ENCODE measurements at places on chromosomes 12 and 14.

- no peak for DNase-seq
Measured at GRCh38 chr12:16626991-16627390, 21.0 kb upstream of the LMO3 start.

DNA sequence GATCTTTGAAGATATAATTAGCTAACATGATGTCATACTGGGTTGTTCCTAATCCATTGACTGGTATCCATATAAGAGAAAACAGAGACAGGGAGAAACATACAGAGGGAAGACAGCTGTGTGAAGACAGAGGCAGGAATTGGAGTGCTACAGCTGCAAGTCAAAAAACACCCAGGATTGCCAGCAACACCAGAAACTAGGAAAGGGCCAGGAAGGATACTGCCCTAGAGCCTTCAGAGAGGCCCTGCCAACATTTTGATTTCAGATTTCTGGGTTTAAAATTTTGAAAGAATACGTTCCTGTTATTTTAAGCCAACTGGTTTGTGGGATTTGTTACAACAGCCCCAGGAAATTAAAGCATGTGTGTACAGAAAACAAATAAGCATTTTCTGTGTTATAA is 473.7 kb upstream of the FLRT2 start:
- no peak for DNase-seq

- DNase-seq, result no peak
Measured at GRCh38 chr14:48568688-48569087, 893.3 kb upstream of the MDGA2 start.

- DNase-seq, result no peak
Measured at GRCh38 chr12:39605501-39605900, 14.1 kb downstream of the ABCD2 start.

GRCh38 chr12:76587428-76588178 is 28.0 kb upstream of the OSBPL8 start:
- DNase-seq, result no peak

DNA sequence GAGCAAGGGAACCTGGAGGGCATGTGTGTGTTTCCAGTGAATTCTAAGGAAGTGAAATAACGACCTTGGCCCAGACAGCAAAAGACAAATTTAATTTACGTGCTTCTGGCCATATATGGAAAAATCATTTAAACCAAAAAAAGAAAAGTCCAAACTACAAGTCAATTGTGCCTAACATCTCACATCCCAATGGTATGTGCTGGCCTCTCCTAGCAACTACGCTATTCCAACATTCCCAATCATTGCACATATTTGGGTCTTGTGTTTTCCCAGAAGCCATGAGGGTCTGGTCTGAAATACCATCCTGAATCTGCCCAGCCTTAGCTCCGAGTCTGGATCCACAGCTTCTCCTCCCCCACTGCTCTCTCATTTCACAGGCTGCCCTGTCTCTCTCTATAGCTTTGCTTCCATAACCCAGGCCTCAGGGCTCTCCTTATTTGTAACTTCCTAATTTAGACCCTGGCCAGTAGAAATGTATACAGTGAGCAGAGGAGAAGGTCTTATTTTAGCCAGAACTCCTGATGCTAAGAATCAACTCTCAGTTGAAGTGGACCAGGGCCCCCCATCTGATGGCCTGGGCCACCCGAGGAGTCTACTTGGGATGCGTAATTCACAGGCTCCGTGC is 224.6 kb downstream of the ANO2 start:
- no peak for DNase-seq

GRCh38 chr14:55671641-55672040 is 91.6 kb downstream of the KTN1 start:
- DNase-seq, result no peak

- no peak for DNase-seq
Measured at GRCh38 chr12:132178316-132178715, 34.1 kb downstream of the NOC4L start.

DNA sequence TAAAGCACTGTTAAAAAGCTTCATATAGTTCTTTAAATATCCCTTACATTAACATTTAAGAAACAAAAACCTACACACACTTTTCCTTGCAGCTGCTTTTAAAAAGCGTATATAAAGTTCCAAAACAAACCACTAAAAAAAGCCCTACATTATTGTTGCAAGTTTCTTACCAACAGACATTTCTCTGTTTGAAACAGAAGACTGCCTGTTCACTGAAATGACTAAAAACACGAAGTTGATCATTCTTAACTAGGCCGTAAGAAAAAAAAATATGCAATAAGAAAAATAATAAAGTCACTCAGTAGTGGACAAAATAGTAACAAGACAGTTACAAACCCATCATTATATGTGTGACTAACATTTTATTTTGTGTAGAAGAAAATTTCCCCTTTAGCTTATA is 37.3 kb downstream of the KIF21A start:
- DNase-seq, result no peak

GRCh38 chr12:18580706-18581105 is 157.1 kb downstream of the PLCZ1 start:
- no peak for DNase-seq

- DNase-seq, result no peak
Measured at GRCh38 chr12:125259178-125259867, 194.1 kb downstream of the AACS start.

DNA sequence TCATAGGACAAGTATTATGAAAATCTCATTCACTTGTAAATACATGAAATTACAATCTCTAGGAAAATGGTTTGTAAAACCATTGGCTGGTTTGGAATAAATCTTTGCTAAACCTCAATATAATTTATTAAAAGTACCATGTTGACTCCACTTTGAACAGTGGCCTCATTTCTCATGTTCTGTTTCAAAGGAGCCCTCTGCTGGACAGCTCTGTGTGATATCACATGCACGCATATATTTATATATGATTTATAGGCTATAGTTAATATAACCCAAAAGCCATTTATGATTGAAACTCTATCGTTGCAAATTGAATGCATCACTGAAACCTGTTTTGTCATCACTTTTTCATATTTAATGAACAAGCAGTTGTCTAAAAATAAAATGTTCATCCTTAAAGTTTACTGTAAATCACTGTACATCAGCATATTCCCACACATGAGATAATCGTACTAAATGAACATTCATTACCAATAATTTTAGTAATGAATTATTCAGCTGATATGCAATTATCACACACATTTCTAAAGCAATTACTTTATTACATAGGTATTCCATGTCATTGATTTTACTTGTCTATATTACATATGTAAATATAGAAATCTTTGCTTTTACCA is 493.8 kb downstream of the NPAS3 start:
- DNase-seq, result no peak

DNA sequence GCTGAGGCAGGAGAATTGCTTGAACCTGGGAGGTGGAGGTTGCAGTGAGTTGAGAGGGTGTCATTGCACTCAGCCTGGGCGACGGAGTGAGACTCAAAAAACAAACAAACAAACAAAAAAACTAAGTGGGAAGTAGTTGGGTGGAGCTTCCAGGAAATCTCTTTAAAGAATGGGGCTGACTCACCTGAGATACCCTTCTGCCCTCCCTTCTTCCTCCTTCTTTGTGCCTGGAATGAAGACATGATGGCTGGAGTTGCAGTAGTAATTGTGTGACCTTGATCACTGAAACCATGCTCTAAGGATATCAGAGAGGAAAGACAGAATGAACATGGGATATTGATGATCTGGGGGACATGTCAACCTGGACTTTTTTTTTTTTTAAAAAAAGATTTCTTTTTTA is 87.6 kb upstream of the MED13L start:
- DNase-seq, result no peak

- DNase-seq, result no peak
Measured at GRCh38 chr14:55265197-55265596, 6.0 kb upstream of the FBXO34 start.

DNA sequence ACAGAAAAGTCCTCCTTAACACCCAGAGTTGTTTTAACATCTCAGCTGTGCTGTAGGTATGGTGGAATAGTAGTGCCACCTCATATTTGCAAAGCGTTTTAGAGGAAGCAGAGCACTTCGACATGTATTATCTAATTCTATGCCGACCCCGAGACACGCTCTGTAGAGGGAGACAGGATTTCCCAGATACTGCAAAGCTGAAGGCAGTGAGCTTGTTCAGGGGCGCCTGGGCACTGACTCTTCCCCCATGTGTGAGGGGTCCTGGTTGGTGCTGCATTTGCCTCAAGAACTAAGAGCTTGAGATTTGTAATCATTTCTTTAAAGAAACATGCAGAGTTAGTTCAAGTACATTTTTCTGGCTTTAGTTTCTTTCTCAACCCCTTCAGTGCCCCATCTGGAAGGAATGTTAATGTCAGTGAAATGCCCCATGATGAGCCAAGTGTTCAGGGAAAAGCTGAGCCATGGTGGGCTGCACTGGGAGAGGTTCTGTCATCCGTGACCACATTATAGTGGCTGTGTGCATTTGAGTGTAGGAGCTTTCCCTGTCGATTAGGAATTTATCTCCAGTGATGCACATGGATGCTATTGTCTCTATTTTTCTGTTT is 66.3 kb downstream of the MBIP start:
- DNase-seq, result no peak

GRCh38 chr14:104826189-104826860 is 25.4 kb downstream of the ZBTB42 start:
- peak; percentile 92 for DNase-seq

DNA sequence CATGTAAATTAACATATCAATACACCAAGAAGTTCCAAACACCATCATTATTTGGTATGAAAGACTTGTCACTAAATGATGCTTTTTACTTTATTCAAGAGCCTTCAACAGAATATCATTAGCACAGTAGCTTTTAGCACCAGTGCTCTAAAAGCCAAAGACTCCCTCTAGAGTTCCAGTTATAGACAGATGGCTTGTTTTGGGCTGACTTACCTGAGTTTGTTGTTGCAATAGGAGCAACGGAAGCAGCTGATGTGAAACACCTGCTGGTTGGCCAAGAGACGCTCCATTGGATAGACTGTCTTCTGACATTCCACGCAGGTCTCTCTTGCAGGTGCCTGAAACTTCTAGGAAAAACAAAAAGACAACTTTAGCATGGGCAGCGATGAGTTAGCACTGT is 14.5 kb upstream of the CERS5 start:
- no peak for DNase-seq

GRCh38 chr12:76544601-76545261 is 14.8 kb downstream of the OSBPL8 start:
- DNase-seq, result no peak

DNA sequence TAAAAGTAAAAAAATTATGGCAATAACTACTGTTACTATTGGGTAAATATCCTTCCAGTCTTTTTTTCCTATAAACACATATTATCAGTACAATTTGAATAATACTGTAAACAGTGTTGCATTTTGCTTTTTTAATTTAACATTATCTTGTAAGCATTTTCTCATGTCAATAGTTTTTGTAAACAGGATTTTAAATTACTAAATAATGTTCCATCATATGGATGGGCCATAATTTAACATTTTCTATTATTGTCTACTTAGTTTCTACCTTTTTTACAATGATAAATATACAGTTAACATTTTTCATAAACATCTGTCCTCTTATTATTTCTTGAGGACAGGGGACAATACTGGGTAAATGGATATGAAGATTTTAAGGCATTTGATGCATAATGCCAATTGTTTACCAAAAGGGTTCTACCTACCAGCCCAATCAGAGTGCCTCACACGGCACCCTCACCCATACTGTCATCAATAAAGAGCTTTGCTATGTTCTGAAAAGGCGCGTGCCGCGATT is 759 bp upstream of the ACVR1B start:
- DNase-seq, result no peak

DNA sequence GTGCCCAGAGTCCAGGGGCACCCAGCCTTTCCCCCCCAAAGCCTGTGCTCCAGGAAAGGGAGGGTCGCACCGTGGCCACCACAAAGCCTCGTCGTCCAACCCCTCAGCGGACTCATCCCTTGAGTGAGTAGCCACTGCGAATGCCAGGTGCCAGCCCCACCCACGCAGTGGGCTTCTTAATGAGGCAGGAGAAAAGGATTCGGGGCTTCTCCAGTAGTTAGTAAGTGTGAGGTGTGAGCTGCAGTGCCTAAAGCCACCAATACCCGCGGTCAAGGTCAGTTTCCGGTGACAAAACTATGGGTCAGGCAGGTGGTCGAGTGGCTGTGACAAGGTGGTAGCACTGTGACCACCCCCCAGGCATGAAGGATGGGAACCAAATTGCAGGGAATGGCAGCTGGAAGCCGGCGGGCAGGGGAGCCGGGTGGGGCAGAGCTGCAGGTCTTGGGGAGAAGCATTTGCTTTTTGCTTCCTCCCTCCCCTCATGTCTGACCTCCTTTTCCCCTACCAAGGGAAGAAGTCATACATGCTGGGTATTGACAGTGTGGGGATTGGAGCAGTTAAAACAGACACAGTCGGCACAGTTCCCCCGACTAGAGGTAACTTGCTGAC is 8.0 kb downstream of the RAN start:
- DNase-seq, result no peak

DNA sequence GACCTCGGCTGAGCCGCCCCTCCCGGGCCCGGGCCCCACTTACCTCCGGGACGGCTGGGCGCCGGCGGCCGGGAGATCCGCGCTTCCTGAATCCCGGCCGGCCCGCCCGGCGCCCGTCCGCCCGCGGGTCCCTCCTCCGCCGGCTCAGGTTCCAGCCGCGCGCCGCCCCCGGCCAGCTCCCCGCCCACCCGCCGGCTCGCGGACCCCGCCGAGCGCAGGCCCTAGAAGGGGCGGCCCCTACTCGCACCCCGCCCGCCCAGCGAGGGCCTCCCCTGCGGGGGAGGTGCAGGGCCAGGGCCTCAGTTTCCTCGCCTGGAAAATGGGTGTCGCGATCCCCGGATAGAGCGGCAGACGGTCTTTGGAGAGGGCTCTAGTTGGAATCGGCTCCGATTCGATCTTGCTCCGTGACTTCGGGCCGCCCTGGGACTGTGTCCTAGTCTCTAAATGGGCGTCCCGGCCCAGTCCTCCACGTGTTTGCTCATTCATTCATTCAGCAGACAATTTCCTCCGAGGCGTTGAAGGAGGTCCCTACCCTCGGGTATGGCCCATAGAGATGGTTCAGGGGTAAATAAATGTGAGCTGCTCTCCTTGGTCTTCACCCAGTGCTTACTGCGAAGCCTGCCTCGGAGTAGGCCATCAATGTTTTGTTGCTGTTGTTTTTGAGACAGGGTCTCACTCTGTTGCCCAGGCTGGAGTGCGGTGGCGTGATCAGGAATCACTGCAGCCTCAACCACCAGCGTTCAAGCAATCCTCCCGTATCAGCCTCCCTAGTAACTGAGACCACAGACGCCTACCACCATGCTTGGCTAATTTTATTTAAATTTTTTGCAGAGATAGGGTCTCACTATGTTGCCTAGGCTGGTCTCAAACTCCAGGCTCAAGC is at the start of gene TRPV4:
Gene TRPV4 (minus strand): TSS at position 92 of the 883 bp plus-strand sequence. CDS start 18,602 bp downstream, outside the sequence.
- DNase-seq, result no peak

- DNase-seq, result no peak
Measured at GRCh38 chr14:22464422-22465142, 124.4 kb downstream of the DAD1 start.

DNA sequence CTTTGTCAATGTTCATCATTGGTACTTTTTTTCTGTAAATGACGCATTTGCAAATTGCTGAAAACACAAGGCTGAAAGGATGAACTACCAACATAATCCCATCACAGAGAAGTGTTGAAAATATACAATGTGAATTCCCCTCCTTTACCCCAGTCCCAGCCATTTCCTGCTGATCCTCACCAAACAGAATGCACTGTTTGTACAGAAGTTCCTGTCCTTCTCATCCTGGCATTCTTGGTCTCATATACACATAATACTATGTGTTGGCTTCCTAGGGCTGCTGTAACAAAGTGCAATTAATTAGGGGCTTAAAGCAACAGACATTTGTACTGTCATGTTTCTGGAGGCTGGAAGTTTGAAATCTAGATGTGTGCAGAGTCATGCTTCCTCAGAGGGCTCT is 836.2 kb upstream of the MGAT4C start:
- DNase-seq, result no peak

- peak; percentile 67 for DNase-seq
Measured at GRCh38 chr12:57111031-57111734, at the start of gene STAT6. Gene STAT6 (minus strand): TSS chr12:57111362. CDS start chr12:57108278, 3,084 bp downstream.

GRCh38 chr14:65937079-65937959 is 524.8 kb downstream of the FUT8 start:
- DNase-seq, result no peak
